ENCODE measurements at places on chromosomes 5 and 9.
A peak's percentile ranks its signal among the peaks of the same experiment; 100 is the strongest.

- no peak for DNase-seq
These were observed 11.1 kb downstream of the OLFM1 start for GRCh38 chr9:135098400-135099105.

GRCh38 chr9:120310035-120310434 is 269.9 kb downstream of the CDK5RAP2 start:
- DNase-seq = no peak

DNA sequence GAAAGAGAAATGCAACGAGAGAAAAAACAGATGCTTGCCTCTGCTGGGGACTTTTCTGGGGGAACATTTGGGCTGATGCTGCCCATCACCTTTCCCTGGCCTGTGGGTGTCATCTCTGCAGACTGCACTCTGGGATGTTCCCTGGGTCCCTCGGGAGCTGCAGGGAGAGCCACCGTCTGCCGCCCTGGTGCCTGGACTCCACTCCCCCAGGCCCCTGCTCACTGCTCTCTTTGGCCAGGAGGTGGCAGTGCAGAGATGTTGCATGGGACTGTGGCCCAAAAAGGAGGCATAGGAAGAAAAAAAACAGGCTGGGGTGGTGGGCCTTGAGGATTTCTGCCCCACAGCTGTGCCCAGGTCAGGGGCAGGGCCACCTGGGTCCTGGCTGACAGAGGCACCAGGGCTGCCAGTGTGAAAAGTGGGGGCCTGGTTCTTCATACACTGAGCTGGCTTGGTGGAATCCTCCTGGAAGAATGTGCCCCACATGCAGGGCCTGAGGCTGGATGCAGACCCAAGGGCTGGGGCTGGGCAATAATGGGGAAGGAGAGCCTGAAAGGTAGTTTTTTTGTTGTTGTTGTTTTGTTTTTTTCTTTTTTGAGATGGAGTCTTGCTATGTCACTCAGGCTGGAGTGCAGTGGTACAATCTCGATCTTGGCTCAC is 353.6 kb downstream of the SLIT3 start:
- DNase-seq = peak; percentile 8

- DNase-seq = no peak
These were observed 34.7 kb downstream of the CSNK1G3 start for GRCh38 chr5:123546657-123547056.

GRCh38 chr5:151153766-151154272 is 3.8 kb downstream of the ANXA6 start:
- no peak for DNase-seq

DNA sequence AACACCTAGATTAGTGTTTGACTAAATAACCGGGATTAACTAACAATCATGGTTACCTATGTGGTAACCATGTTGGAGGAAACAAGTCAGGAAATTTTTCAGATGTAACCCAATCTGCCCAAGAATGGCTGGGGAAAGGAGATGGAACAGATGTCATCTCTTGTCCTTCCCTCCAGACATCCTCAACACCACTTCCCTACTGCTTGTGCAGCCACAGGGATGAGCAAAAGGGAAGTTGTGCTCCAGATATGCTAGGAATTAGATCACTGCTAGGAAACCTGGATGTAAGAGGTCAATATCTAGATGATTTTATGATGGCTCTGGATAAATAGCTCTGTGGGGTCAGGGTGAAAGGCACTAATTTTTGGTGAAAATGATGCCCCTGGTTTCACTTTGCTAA is 61.3 kb upstream of the ELL2 start:
- no peak for DNase-seq

DNA sequence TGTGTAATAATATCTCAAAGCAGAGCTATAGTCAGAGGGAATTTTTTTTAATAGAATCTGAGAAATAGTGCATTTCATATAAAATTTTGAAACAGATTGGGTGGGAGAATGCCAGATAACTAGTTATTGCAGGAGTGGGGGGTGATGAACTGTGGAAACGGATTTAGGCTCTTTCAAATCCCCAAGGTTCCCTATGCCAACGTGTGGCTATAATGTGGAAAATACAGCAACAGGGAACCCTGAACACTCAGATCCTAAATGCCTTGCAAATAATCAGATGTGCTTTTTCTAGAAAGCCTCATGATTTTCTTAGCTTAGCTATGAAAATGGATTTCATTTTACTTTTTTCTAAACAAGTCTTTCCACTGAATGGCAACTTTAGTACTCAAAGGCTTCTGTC is 180.5 kb upstream of the DMAC1 start:
- DNase-seq = no peak

GRCh38 chr5:96590796-96591195 is 71.4 kb upstream of the CAST start:
- no peak for DNase-seq

DNA sequence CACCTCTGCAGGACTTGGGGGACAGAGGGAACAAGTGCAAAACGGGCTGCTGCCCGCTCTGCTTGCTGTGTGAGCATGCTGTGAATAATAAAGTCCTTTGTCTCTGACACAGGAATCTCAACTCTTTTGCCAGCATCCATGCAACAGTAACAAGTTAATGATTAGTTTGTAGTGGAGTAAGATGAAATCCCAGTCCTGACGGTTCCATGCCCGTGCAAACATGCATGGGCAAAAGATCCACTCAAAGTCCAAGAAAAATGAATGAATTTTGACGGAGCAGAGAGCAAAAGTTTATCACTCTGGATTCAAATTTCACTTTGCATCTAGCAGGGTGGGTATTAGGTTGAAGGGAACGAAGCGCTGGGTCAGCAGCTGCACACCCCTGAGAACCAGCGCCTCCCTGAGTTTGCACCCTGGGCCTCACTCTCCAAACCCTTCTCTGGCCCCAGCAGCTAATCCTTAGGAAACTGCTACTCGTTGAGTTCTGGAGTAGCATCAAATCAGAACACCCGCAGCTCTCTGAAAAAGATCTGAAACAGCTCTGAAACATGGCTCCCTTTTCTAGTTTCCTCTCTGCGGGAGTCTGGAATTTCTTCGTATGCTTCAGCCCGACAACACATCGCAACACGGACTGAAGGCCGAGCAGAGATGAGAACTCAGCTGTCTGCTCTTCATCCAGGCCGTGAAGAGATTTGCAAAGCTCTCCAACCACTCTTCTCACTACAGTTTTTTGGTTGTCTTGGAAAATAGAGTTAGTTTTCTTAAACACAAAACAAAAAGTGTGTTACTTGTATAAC is 45.6 kb upstream of the RUFY1 start:
- DNase-seq = no peak

DNA sequence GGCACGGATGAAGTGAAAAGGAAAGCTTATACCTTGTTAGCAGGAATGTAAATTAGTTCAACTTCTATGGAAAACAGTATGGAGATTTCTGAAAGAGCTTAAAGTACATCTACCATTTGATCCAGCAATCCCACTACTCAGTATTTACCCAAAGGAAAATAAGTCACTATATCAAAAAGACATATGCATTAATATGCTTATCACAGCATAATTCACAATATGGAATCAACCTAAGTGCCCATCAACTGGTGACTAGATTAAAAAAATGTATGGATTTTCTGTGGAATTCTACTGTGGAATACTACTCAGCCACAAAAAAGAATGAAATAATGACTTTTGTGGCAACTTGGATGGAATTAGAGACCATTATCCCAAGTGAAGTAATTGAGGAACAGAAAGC is 279.6 kb downstream of the GABRB2 start:
- no peak for DNase-seq

DNA sequence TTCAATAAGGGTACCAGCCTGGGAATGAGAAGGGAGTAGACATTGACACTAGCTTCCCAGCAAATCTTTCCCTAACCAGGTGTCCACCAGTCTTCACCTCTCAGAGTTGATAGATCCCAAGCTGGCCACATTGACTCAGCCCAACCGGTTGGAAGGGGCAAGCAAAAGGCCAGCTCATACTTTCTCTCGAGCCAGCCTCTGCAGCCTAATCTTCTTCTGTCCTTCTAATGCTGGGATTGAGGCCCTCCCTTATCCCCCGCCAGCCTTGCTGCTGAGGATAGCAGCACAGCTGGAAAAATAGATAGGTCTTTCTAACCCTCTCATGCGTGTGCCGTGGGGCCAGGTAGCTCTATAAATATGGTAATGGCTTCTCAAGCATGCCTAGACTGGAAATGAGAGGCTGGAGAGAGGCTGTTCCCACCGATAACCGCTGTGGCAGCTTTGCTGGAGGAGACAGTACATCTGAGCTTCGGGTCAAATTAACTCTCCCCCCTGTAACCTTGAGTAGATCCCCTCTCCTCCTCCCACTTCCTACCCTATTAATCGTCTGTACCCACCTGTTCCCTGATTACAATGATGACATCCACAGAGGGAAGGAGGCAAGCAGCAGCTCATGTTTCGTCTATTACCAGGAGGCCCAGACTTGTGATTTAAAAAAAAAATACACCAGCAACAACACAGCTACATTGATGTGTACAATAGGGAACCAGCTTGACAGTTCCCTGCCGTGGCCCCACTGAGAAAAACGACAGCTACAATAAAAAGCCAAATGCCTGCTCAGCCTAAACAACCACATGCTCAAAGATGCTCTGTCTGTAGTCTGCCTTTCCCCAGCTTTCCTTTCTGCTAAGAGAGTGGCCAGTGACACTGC is 219.9 kb upstream of the BRINP1 start:
- no peak for DNase-seq

DNA sequence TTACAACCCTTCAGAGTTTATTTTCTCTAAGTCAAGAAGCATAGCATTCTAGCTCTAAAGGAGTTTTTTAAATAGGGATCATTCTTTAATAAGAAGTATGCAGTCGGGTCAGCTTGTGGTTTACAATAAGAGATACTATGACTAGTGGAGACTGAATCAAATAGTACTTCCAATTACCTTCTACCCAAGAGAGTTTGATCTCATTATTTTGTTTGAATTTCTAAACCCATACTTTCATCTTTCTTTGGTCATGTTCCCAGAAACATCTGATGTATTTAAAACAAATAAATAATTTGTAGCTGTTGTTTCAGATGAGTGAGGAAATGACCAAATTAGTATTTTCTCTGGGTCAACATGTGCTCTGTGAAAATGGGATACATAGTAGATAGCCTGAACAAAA is 160.2 kb upstream of the CDH6 start:
- DNase-seq = no peak

Measured in CD4-positive, alpha-beta T cell treated with Interleukin-1 beta for 1 hour (primary cell).